ENCODE measurements at places on chromosomes 6 and 20.

GRCh38 chr6:109580519-109580918, 97.5 kb upstream of the ZBTB24 start:
- no peak for DNase-seq

GRCh38 chr6:72955666-72956065, 269.6 kb downstream of the KHDC1L start:
- no peak for DNase-seq

DNA sequence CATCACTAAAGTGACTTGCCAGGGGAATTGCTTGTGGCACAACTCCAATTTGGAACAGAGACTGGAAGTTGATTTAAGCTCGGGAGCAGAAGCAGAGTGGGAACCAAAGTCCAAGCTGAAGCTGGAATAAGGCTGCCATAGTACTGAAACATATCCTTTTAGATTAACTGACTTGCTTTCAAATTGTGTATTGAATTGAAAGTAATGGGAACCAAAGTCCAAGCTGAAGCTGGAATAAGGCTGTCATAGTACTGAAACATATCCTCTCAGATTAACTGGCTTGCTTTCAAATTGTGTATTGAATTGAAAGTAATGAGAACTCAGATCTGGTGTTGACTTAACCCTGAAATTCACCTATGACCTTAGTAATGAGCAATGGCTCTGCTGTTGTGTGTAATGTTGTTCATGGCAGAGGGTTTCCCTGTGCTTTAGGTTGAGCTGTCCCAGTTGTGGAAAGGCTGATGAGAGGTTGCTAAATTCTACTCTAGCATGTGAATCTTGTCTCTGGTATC, 40.2 kb downstream of the CENPW start:
- no peak for DNase-seq

DNA sequence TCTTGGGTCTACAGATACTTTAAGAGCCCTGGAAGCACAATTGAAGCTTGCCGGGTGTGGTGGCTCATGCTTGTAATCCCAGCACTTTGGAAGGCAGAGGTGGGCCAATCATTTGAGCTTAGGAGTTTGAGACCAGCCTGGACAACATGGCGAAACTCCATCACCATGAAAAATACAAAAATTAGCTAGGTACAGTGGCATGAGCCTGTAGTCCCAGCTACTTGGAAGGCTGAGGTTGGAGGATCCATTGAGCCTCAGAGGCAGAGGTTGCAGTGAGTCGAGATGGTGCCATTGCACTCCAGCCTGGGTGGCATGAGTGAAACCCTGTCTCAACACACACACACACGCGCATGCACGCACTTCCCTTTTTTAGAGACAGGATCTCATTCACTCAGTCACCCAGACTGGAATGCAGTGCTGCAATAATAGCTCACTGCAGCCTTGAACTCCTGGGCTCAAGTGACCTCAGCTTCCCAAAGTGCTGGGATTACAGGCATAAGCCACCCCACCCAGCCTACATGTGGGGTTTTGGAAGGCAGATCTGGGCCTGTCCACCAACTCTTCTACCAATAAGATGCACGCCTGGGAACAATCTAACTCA, 182.5 kb upstream of the JARID2 start:
- no peak for DNase-seq

DNA sequence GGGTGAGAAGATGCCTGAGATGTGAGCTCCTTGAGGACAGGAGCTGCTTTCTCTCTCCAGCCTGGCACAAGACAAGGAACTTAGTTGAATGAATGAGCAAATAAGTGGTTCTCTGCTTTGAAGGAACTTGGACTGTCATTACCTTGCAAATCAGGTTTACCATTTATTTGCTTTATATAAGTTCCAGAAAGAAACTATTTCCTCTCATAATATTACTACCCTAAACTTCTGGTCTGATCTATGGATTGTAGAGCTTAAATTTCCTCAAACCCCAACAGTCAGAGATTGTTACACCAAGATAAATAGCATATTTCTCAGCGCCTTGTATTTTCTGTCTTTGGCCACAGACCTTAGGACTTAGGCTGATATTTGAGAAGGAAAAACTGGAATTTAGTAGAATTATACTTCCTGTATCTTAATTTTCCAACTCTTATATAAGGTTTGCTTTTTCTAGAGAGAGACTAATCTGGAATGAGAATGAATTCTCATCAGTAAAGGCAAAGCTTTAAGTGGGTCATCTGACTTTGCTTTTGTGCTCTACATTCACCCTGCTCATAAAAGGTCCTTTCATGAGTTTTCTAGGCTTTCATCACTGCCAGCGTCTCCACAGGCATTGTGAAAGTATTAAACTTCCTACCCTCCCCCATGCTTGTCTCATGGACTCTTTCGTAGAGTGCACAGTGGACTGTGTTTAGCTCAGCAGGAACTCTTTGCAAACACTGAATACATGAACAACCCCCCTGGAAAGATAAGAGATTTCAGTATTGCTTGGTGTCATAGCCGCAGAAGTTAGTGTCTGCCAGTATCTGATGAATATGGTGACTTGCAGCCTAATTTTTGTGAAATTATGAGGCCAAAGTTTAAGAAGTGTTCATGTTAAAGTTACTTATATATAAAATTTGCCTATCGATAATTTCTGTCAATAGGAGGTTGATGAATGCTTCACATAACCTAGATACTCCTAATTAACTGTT, 74.0 kb downstream of the PTPRA start:
- no peak for DNase-seq
